SHP77 treated with DMSO at 0.1 percent for 48 hours (cell line): ENCODE measurements at places on chromosomes 6 and 20.

GRCh38 chr20:32344835-32345506 lies 13.2 kb upstream of the ASXL1 start:
- DNase-seq, result no peak

DNA sequence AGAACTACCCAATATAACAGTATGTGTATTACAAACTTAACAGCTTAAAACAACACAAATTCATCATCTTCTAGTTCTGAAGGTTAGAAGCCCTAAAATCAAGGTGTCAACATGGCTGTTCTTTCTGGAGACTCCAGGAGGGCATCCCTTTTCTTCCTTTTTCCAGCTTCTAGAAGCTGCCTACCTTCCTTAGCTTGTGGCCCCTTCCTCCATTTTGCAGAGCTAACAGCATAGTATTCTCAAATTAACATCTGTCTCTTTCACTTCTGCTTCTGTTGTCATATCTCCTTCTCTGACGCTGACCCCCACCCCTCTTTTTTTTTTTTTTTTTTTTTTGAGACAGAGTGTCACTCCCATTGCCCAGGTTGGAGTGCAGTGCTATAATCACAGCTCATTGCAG lies 52.8 kb upstream of the AKIRIN2 start:
- DNase-seq, result no peak

GRCh38 chr6:115668781-115669180 lies 391.9 kb downstream of the FRK start:
- DNase-seq, result no peak

DNA sequence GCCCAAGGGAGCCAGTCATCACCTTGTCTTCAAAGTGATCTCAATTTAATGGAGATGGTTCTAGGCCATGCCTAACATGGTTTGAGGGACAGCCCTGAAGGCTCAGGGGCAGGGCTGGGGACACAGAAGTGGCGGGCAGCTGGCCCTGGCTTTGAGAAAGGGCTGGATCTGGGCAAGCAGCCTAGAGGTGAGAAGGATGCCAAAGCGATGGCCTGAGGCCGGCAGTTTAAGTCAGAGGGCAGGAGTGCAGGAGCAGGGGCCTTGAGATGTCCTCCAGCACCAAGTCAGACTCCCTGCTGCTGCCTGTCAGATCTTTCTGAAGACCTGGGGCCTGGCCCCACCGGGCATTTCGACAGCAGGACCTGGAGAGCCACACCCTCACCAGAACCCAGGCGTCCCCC lies 28.4 kb upstream of the APMAP start:
- no peak for DNase-seq

- no peak for DNase-seq
Observed at GRCh38 chr20:23456873-23457272, 4.2 kb upstream of the CST11 start.

DNA sequence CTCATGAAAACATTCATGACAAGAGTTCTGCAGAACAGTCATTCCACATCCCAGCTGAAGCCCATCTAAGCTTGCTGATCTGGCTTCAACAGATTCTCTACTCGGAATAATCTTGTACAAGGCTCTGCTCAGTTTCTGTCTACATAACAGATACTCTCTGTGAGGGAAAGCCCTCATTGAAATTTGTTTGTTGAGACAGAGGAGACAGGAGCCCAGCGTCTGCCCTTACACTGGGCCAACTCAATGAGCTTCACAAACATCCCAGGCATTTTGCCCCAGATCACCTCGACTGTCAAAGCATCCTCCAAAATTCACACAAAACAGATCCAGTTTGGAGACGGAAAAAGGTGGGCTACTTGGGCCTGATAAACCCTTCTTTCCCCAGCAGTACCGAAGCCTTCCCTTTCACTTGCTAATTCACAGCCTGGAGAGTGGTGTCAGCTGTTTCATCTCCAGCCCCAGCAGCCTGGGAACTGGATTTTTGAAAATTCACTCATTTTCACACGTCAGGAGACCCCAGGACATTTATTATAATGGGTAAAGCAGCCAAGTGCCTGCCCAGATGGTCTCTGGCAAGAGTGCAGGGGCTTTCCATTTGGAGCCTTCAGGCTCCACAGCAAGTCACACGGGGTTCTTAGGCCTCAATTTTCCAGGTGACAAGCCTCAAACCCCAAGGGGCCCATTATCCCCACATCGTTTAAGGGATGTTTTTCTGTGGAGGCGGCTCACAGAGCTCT lies 7.3 kb downstream of the CCDC167 start:
- DNase-seq, result no peak

- peak; percentile 38 for DNase-seq
Observed at GRCh38 chr6:122730775-122731386, 48.6 kb upstream of the FABP7 start.

- no peak for DNase-seq
Observed at GRCh38 chr6:35299674-35300073, 2.1 kb downstream of the DEF6 start.

GRCh38 chr6:142474531-142475289 lies 172.9 kb downstream of the ADGRG6 start:
- no peak for DNase-seq
